ENCODE measurements at places on chromosomes 16 and 17. TPM values are rescaled to one million over a fixed set of nuclear protein-coding genes. Genes with fewer than 3 reads are reported as not detected.
A peak's percentile ranks its signal among the peaks of the same experiment; 100 is the strongest.

- no peak for DNase-seq
- H3K4me1 ChIP-seq = no peaks in the 10 kb centered on the region
- no peaks in the 10 kb centered on the region for H3K27me3 ChIP-seq
- no peak overlapping the region for H3K27ac ChIP-seq
- no peaks in the 10 kb centered on the region for H3K36me3 ChIP-seq
Measured at GRCh38 chr17:49549311-49549605, 26.4 kb upstream of the NXPH3 start.

Gene NPEPPS
- total RNA-seq = 104 TPM

- DNase-seq = peak; percentile 49
- peaks cover 15% of the 10 kb centered on the region for H3K27me3 ChIP-seq
- H3K36me3 ChIP-seq = no peaks in the 10 kb centered on the region
- H3K4me1 ChIP-seq = peaks cover 15% of the 10 kb centered on the region
- H3K27ac ChIP-seq = no peak overlapping the region
- no peak overlapping the region for H3K4me3 ChIP-seq
Measured at GRCh38 chr17:7019839-7020519, 2.9 kb upstream of the BCL6B start.

DNA sequence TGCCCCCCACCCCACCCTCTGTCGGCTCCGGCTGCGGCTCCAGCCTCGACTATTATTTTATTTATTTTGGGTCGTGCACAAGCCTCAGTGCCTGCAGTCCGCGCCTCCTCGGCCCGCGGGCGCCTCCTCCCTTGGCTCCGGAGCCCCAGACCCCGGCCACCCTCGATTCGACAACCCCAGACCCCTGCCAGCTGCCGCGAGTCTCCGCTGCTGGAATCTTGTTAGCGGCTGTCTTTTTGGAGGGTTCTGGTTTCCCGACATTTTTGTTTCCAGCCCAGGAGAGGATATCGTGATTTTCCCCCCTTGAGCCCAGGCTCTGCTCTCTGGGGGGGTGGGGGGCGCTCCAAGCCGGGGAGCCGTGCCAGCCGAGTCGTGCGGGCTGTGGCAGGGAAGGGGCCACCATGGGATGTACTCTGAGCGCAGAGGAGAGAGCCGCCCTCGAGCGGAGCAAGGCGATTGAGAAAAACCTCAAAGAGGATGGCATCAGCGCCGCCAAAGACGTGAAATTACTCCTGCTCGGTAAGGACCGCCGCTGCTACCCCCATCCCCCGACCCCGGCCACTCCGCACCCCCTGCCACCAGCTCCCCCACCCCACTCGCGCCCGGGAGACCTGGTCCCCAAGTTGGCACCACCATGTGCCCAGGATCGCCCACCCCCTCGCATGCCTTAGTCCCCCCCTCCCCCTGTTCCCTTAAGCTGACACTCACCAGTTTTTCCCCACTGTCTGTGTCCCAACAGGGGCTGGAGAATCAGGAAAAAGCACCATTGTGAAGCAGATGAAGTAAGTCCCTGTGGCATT lies 746 bp downstream of the GNAO1 start:
- H3K4me3 ChIP-seq = peak overlapping the region; percentile 85
- H3K36me3 ChIP-seq = no peaks in the 10 kb centered on the region
- peaks cover 4% of the 10 kb centered on the region for H3K4me1 ChIP-seq
- DNase-seq = peak; percentile 13
- H3K27ac ChIP-seq = no peak overlapping the region
- H3K27me3 ChIP-seq = peaks cover 78% of the 10 kb centered on the region

- DNase-seq = no peak
- H3K27ac ChIP-seq = peak overlapping the region; percentile 92
- no peaks in the 10 kb centered on the region for H3K36me3 ChIP-seq
Measured at GRCh38 chr16:87854907-87855683, 14.2 kb downstream of the SLC7A5 start.

DNA sequence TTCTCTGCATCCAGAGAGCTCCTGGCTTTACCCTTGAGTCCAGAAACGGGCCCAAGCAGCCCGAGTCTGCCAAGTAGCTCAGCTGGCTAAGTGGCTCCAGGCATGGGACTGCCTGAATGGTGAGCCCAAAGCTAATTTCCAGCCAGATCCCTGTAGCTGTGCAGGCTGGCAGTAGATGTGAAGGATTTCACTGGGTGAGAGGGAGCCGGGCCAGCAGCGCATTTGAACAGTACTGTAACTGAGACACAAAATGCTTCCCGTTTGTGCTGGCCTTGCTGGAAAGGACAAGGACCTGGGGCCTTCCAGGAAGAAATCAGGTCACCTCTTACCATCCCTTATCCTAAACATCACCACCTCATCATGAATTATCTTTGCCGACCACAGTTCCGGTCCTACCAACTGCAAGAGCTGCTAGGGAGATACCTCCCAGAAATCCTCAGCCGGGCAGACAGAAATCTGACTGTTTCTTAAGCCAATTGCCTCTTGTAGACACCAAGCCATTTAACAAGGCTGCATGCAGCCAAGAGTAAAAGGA lies 3.7 kb downstream of the TIMP2 start:
- H3K4me1 ChIP-seq = peaks cover 15% of the 10 kb centered on the region
- DNase-seq = no peak
- no peaks in the 10 kb centered on the region for H3K27me3 ChIP-seq
- H3K27ac ChIP-seq = peak overlapping the region; percentile 55
- H3K4me3 ChIP-seq = no peak overlapping the region

DNA sequence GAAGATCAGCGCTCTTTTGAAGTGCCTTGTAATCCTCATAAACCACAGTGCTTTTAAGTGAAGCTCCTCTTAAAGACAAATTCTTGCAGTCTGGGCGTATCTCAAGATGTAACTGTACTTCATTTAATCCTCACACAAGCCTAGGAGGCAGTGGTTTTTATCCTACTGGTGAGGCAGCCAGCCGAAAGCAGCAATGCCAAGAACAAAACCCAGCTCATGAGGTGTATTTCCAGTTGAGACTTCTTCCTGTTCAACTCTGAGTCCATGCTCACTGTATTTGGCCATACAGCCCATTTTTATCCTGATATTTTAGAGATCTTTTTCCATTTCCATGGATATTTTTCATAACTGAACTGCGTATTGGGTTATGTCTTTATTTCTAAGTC lies 13.7 kb downstream of the CTRB2 start:
- peaks cover 5% of the 10 kb centered on the region for H3K4me1 ChIP-seq
- no peak for DNase-seq
- H3K27ac ChIP-seq = no peak overlapping the region
- no peaks in the 10 kb centered on the region for H3K36me3 ChIP-seq
- H3K4me3 ChIP-seq = no peak overlapping the region
